ENCODE measurements at places on chromosomes 7 and 10.

DNA sequence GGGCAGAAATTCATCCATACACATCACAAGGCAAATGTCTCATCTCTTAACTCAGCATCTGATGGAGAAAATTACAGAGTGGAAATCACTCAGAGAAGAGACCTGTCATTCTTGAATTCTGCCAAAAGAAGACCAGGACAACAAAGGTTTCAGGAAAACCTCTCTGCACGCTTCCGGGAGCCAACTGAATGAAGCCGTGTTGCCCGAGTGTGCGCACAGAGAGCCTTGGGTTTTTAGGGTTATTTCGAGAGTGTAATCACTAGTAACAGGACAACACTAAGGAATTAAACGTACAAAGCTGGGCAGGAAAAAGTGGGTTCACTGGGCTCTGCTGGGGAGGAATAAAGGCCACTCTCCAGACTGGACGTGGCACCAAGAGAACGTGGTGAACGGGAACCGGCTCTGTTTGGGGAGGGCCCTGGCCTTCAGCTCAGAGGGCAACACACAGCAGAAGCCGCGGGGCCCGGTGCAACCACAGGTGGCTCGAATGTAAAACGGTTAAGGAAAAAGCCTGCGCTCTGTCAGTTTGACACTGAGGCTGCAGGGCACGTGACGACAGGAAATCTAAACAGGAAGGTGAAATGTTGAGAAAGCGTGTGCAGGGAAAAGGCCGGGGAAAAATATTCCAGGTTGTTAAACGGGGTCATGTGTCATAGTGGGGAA is 331.5 kb downstream of the DNAJB6 start:
- no peak for DNase-seq

DNA sequence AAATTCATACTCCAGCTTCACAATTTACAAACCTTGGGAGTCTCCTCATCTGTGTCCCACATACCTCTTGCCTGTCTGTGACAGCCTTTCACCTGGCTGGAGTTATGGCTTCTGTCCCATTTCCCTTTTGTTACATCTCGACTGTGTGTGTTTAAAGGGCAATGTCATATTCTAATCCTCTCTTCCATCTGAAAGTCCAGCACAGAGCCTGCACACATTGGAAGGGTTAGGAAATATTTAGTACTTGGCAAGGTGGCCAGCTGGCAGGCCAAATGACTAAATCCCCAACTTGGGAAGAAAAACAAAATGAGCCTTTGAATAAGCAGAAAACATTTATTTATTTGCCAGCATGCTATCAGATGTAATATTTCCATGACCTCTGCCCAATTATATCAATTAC is 120.1 kb upstream of the STK17A start:
- DNase-seq = no peak

DNA sequence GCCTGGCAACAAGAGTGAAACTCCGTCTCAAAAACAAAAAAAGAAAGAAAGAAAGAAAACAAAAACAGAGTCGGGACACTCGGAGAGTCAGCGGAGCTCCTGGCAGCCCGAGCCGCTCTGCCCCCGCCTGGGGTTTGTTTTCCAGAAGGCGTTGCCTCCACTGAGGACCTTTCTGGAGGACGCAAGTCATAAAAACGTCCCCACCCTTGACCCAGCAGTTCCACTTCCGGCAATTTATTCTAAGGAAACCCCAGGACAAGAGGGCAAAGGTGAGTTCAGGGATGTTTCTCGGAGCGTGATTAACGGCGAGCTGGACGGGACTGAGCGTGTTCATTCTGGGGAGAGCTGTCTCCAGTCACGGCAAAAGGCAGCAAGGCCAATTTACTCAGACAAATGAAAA is 27.0 kb upstream of the SUN1 start:
- DNase-seq = no peak

DNA sequence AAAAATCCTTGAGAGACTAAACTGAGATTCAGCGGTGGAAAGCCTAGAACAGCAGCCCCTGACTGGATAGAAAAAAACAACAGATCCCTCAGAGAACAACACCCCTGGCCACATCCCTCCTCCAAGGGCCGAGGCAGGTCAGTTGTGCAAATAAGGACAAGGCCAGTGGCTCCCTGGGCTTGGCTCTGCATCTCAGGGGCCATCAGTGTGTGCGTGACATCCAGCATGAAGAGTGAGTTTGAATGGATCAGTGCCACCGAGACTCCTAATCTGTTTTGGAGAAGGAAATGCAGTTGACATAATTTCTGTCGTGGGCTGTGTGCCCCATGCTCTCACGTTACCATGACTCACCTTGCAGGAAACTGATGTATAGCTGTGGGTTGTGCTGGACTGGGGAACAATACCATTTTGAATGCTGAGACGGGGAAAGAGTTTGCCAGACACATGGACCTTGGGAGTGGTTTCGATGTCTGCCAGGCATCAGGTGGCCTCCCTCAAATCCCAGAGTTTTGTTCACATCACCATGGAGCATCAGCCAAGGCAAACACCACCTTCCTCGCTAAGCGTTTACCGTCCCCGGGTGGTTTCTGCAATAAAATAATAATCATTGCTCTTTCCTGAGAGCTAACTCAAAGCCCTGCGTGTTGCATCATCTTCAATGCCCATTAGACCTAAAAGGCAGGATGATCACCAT is 153.2 kb upstream of the FZD8 start:
- DNase-seq = no peak

- no peak for DNase-seq
Observed at GRCh38 chr10:129541200-129541599, 74.2 kb downstream of the MGMT start.

DNA sequence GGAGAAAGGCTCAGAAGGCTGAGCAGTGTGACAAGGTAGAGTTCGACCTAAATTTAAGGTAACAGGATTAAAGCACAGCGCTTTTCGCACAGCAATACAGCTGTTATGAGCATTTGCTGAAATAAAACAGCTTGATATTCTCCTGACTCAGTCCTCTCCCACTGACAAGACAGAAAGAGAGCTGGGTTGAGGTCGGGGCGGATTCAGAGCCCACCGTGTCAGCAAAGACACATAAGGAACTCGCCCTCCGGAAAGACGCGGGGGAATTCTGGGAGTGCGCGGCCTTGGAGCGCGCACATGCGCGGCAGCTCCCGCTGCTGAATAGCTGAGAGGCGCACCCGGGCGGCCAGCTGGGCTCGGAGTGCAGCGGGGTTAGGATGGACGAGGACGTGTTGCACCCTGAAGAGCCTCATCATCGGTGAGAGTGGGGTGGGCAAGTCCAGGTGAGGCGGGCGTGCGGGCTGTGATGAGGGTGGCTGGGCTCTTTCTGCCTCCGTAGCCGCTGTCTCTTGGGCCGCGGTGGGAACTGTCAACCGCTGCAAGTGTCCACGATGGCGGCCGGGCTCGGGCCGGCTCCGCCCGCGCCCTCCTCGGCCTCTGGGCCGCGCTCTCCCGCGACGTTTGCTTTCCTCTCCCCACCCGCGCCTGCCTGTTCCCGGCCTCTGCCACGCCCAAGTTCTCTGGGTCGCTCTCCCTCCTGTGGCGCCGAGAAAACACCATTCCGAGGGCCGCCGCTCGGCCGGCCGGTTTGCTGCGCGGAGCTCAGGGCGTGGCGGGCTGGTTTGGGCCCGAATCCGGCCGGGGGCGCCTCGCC is 120.6 kb downstream of the LYZL1 start:
- DNase-seq = no peak

DNA sequence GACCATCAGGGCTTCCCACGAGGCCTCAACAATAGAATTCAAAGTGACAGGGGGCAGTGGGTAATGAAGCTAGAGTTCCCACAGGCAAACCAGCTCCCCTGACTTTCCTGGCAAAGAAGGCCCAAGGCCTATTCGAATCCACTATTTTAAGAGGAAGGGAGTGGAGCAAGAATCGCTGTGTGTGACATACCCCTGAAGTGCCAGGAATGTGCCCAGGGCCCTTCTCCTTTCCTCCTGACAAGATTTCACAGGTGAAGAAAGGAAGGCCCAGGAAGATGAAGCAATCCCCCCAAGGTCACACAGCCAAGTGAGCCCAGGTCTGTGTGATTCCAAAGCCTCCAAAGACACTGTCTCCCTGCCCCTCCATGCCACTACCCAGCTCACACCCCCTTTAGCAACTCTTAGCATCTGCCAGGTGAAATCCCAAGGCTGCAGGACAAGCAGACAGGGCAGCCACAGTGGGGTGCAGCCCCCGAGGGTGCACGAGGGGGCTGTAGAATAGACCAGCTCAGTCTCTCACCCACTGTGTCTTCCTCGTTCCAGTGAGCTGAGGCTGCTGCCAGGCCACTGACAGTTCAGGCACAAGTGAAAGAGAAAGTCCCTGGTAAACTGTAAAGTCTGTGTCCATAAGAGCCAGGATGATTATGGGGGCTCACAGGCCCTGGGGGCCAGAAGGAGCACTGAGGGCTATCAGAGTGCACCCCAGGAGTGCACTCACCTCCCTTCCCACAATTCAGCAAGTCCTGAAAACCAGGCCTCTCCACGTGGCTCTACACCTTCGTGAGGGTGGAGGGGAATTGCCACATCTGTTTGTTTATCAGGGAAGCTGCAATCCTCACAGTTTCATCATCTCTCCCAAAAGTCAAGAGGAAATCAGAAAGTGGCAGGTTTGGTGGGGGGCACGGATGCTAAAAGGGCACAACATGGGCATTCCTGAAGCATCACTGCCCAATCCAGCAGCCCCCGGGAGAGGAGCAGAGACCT is 70.8 kb upstream of the ZMIZ1 start:
- DNase-seq = no peak

DNA sequence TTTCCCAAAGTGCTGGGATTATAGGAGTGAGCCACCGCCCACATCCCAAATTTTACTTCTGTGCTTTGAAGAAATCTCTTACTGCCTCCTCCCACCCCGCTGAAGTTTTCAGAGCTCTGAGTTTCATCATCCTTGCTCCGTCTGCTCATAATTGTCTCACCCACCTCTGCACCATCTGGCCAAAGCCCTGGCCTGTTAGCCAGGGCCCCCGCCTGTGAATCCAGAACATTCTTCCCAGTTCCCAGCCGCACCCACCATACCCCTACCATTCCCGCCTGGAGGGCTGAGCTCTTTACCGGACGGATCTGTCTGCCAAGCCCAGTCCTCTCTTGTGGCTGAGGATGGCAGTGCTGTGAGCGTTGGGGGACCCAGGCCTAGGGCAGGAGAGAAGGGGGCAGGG is 14.5 kb downstream of the SSC4D start:
- no peak for DNase-seq

DNA sequence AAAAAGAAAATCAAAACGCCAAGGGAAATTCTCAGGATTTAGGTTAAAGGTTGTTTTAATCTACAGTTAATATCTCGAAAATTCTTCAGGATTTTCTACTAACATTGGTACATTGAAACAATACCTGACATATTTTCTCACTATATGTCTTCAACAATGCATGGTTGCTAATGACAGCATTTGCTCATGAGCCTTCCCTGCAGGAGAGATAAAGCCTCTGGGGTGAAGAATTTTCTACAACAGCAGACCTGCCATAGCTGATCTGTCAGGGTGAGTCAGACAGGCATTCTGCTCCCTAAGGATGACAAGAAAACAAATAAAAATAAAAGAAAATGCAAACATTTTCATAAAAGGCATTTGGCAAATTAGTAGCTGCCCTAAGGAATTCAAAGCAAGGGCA is 11.7 kb upstream of the GPR37 start:
- DNase-seq = no peak

GRCh38 chr7:73995330-73995729 is 32.6 kb upstream of the ELN start:
- DNase-seq = no peak

DNA sequence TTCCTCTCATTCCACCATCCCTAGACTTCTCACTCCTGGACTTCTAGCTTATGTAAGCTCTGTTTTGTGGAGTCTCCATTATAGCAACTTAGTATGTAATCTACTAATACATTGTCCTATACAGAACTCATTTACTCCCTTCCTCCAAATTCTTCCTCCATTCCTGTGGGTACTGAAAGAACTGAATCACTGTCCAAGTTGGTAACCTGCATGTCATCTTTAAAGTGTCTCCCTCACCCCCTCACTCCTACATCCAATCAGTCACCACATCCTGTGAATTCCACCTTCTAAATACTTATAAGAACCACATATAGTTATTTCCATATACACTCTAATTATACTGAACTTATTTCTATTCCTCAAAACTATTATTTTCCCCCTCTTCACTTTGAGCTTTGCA is 20.3 kb downstream of the AASS start:
- no peak for DNase-seq

DNA sequence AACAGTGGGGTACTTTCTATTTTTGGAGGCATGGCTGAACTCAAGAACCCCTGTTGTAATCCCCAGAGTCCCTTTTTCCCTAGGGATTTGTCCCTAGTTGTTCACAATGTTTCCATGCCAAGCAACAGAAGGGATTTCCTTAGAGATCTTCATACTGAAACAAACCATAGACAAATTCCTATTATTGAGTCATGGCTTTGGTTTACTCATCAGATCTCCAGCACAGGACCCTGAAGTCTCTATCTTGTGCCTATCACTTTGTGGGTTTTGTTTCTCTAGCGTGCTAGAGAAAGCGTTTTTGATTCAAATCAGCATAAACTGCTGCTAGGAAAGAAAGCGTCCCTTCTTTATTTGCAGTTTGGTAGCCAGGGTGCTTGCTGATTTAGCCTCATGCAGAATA is 165.0 kb downstream of the BAMBI start:
- DNase-seq = no peak

- DNase-seq = no peak
Observed at GRCh38 chr7:50166997-50167965, 74.2 kb upstream of the ZPBP start.

DNA sequence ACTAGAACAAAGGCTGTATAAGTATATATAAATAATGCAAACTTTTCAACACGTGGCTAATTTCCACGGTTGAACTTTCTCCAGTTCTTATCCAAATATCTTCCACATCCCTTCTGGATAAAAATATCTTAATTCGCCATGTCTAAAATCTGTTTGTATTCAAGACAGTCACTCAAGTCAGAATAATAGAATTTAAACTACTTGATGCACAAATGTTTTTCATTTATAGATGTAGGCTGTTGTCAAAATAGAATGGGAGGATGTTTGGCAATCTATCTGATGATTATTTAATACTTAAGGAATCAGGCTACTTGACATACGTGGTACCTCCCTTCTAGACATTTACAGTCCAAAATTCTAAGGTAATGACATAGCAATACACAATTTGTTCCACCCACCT is 204.3 kb downstream of the TWIST1 start:
- no peak for DNase-seq

GRCh38 chr10:29663718-29664117 is 28.9 kb upstream of the SVIL start:
- no peak for DNase-seq

GRCh38 chr10:77391605-77392235 is 245.9 kb downstream of the KCNMA1 start:
- no peak for DNase-seq

All from NK-92 treated with Interleukin-12 subunit alpha and Interleukin-12 subunit beta, amount 100 ng/mL, for 24 hours (cell line).